ENCODE measurements at places on chromosomes 4 and X. TPM values are rescaled to one million over a fixed set of nuclear protein-coding genes. Genes with fewer than 3 reads are reported as not detected.

The CT45A1 gene
- total RNA-seq = not detected

The FRG2 gene
- not detected for total RNA-seq

The TKTL1 gene
- not detected for total RNA-seq

The GAGE13 gene
- not detected for total RNA-seq

The MAGT1 gene
- total RNA-seq = 49.0 TPM

The HPSE gene
- 1.5 TPM for total RNA-seq

The RRH gene
- 0.12 TPM for total RNA-seq

The SHROOM4 gene
- not detected for total RNA-seq

The CDX4 gene
- not detected for total RNA-seq

The GPR82 gene
- not detected for total RNA-seq

The DRD5 gene
- total RNA-seq = not detected

The PRRG1 gene
- 5.7 TPM for total RNA-seq

The FOXO4 gene
- 1.1 TPM for total RNA-seq

The USP51 gene
- total RNA-seq = 0.57 TPM

The CSN1S1 gene
- total RNA-seq = not detected

The LRAT gene
- total RNA-seq = not detected

The CXCL6 gene
- total RNA-seq = not detected

The CFP gene
- total RNA-seq = 0.31 TPM

The VSIG4 gene
- total RNA-seq = not detected

The ACE2 gene
- total RNA-seq = not detected

The HTN3 gene
- total RNA-seq = not detected

The CXCL3 gene
- 3.8 TPM for total RNA-seq

The CFAP47 gene
- total RNA-seq = not detected

The DNAAF6 gene
- 0.10 TPM for total RNA-seq

The SCRG1 gene
- total RNA-seq = not detected

The RENBP gene
- total RNA-seq = 0.09 TPM

The SLITRK4 gene
- total RNA-seq = not detected

The S100P gene
- 67.3 TPM for total RNA-seq

The COL4A5 gene
- 7.9 TPM for total RNA-seq

The DGAT2L6 gene
- total RNA-seq = not detected

The SSX4B gene
- not detected for total RNA-seq

The MSX1 gene
- total RNA-seq = 4.8 TPM

The ADH7 gene
- not detected for total RNA-seq

The SLC4A4 gene
- 1.2 TPM for total RNA-seq

The DUX4 gene
- total RNA-seq = not detected

The ADGRG2 gene
- total RNA-seq = 11.0 TPM

Data from A549 treated with GW870086 at 1 μM for 4 hours (cell line).